ENCODE measurements at places on chromosomes 3 and 15.

- no peak for DNase-seq
These were observed 149.5 kb downstream of the PLCH1 start for GRCh38 chr3:155595371-155595770.

DNA sequence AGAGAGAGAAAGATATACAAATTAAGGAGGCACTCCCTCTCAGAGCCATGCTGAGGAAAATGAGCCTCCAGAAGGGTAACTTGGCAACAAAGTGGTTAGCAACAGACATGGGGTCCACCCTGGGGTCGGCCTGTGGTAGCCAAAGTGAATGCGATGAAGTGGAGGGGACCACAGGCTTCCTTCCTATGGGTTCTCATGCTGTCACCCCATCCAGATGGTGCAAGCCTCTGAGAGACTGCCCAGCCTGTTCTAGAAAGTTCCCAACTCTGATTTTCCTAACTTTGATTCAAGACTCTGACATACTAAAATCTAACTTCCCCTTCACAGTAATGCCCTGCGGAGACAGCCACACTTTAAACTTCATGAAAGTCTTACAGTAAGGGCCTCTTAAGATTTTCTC is 18.2 kb upstream of the LACTB start:
- no peak for DNase-seq

DNA sequence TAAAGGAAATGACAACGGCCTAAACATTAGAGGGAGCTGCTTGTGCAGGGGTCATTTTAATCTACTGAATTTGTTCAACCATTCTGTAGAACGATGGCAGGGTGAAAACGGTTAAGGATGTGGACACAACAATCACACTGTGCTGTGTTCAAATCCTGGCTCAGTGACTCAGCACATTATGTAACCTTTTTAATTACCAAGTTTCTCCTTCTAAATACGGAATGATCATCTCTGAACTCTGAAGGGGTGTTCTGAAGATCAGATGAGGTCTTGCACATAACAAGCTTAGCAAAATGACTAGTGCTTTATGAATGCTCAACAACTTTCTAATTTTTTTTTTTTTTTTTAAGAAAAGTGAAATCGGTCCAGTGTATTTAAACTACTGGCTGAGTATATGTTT is 592.8 kb downstream of the FOXP1 start:
- DNase-seq = no peak

GRCh38 chr15:75584121-75584520 is 5.0 kb upstream of the PTPN9 start:
- DNase-seq = no peak

- DNase-seq = peak; percentile 55
These were observed 230.7 kb downstream of the BBX start for GRCh38 chr3:107753494-107753893.

- no peak for DNase-seq
These were observed 164.5 kb downstream of the EBLN2 start for GRCh38 chr3:73225991-73226390.

- no peak for DNase-seq
These were observed 1.8 kb downstream of the CADPS start for GRCh38 chr3:62873451-62873760.

DNA sequence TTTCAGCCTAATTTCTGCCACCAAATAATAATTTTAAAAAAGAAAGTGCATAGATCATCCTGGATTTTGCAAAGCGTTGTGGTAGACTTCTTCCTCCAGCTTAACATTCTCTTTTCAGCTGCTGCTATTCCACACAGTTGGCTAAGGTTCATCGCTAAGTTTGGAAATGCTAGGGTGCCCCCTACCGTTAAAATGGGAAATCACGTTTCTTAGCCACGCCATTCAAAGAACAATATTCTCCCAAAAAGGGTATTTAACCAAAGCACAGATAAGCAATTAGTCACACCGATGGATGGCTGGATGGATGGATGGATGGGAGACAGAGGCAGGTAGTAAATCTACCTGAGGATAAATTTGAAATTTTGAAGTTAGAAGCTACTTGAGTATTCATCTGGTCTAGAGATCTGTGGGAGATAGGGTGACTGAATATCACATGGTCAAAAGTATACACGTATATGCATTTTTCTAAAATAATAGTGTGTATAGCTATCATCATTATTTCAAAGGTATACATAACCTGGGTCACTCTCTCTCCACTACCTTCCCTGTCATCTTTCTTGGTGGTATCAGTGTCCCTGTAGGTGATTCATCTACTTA is 67.2 kb downstream of the EFHB start:
- peak; percentile 24 for DNase-seq

GRCh38 chr3:13113346-13114330 is 40.4 kb upstream of the IQSEC1 start:
- no peak for DNase-seq

Data from BE2C (cell line).